ENCODE measurements at places on chromosomes 3 and 15.

GRCh38 chr3:148631124-148631903 is 66.4 kb upstream of the AGTR1 start:
- DNase-seq: no peak

- DNase-seq: no peak
Measured at GRCh38 chr15:86912661-86913060, 833.0 kb downstream of the AGBL1 start.

- no peak for DNase-seq
Measured at GRCh38 chr3:39460677-39461076, 6.8 kb upstream of the MOBP start.

GRCh38 chr15:40445421-40445922 is 4.7 kb downstream of the BAHD1 start:
- DNase-seq: no peak

GRCh38 chr3:8001307-8001706 is 500.3 kb upstream of the LMCD1 start:
- DNase-seq: no peak

GRCh38 chr15:30068326-30068725 is 14.4 kb upstream of the GOLGA8J start:
- no peak for DNase-seq

GRCh38 chr3:65617209-65617608 is 421.5 kb downstream of the MAGI1 start:
- no peak for DNase-seq

DNA sequence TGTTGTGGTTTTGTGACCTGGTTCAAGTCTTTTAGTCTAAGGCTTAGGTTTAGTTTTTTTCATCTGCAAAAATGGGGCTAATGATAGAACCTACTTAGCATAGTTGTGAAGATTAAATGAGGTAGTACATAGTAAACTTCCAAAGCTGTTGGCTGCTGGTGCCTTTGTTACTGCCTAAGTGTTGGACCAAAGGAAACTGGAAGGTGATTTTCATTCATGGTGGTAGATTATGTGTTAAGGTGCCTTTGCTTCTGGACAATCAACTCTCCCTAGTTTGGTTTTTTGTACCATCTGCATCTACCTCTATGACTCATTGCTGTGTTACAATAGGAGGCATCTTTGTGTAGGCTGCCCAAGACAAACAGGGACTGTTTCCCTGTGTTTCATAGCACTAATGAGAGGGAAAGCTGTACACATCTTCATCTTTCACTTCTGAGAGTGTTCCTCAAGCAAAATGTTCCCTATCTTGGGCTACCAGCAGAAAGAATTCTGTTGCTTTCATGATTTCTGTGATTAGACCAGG is 3.2 kb downstream of the MAP2K1 start:
- DNase-seq: no peak
